Left lung (tissue), 14 donors: ENCODE measurements at places on chromosomes 2 and 18. TPM values are rescaled to one million over a fixed set of nuclear protein-coding genes. Genes with fewer than 3 reads are reported as not detected.

UGT1A10 gene
- total RNA-seq: not detected

FBXO41 gene
- 3.5 TPM for total RNA-seq

MATN3 gene
- total RNA-seq: 9.1 TPM

NEU2 gene
- total RNA-seq: not detected

EMILIN2 gene
- 56.2 TPM for total RNA-seq

NGEF gene
- 0.26 TPM for total RNA-seq

UGT1A7 gene
- not detected for total RNA-seq

CELF4 gene
- 2.1 TPM for total RNA-seq

CASP8 gene
- 40.4 TPM for total RNA-seq

IL37 gene
- 1.1 TPM for total RNA-seq

CLEC4F gene
- total RNA-seq: 0.20 TPM

RETSAT gene
- total RNA-seq: 68.1 TPM

KRTCAP3 gene
- 45.6 TPM for total RNA-seq

CYB5A gene
- 347 TPM for total RNA-seq
